Coronary artery (tissue), 2 donors: ENCODE measurements at places on chromosomes 2 and 18.

DNA sequence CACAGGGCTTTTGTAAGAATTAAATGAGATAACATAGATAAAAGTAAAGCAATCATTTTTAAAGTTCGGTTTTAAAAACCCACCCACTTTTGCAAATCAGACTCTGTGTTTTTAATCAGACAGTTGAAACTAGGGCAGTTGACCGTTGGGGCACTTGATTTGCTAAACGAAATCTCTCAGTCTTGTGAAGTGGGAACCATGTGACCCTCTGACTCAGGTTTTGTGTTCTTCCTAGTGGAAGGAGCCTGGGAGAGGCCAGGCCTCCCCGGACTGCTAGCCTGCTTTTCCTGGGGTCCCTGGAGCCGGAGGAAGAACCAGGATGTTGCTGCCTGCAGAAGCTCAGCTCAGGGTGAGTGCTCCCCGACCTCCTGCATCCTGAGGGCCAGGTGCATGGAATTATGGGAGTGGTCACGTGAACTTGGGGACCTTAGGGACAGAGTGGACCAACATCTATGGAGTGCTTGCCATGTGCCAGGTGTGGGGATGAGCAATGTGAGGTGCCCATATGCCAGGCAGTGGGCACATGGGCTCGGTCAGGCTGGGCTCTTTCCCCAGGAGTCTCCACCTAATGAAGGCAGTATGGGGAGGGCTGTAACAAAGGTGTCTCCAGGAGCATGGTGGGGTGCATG lies 3.9 kb downstream of the C2orf72 start:
- no peak for DNase-seq

DNA sequence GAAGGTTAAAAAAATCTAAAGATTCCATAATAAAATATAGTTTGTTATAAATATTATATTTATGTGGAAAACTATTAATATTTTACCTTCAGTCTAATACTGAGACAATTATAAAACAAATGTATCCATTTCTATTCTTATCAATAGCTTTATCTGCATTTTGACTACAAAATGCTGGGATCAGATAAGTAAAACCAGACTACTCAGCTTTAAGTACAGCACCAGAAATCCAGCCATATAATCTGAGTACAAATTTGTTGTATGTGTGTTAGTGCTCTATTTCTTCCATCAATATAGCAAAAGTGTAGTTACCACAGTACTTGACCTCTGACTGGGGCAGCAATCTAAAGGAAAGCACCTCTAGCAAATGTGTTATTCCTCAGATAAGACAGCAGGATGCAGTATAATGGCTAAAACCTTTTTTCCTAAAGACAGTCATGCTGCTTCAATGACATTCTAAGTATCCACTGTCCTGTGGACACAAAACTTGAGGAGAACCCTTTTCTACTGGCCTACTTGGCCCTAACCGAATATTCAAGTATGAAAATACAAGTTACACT lies 68.1 kb downstream of the OLA1 start:
- no peak for DNase-seq

DNA sequence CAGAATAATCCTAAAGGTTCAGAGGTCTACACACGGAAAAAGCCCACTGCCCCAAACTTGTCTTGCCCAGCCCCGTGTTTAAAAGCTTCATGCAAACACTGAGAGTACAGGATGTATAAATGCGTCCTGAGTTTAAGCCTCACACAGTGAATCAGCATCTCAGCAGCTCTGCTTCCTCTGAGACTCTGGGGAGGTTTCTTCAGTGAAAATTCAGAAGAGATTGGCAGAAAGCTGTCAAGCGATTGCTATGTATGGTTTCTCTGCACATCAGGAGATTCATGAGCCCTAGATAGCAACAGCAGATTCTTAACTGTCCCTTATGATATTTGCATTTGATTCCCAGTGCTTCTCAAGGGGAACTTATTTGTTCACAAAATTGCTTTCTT lies 27.1 kb downstream of the CRACDL start:
- no peak for DNase-seq

DNA sequence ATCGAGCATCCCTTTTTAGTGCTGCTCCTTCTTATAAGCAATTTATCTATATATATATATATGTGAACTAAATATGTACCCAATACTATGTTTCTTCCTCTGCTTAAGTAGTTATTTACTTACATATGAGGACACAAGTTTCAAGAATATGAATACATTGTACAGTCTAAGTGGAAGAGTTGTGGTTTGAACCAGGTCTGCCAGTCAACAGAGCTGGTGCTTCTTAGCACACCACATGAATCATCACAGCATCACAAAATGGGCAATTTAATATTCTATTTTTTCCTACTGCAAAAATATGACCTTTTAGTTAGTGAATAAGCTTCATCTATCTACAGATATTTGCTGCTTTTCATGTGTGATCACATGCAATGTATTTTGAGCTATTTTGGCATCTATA lies 64.4 kb upstream of the SPAG16 start:
- no peak for DNase-seq

DNA sequence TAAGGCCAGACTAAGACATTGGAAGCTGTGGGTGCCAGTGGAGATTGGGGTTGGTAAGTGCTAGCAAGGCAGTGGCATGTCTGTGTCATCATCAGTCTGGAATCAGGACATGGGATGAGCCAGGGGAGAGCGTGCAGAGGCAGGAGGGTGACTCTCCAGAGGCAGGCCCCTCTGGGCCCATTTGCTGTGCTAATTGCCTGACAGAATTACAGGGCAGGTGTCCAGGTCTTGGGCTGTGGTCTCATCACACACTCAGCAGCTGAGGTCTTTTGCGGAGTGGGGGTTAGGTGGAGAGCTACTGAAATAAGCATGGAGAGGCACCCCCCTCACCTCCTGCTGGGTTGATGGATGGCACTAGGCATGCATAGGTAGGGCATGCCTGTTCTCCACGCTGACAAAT lies 57.4 kb downstream of the CELF4 start:
- no peak for DNase-seq

- DNase-seq = no peak
Measured at GRCh38 chr2:162004031-162004430, 70.0 kb downstream of the DPP4 start.

GRCh38 chr2:8993196-8993901 lies 10.1 kb downstream of the MBOAT2 start:
- DNase-seq = no peak

DNA sequence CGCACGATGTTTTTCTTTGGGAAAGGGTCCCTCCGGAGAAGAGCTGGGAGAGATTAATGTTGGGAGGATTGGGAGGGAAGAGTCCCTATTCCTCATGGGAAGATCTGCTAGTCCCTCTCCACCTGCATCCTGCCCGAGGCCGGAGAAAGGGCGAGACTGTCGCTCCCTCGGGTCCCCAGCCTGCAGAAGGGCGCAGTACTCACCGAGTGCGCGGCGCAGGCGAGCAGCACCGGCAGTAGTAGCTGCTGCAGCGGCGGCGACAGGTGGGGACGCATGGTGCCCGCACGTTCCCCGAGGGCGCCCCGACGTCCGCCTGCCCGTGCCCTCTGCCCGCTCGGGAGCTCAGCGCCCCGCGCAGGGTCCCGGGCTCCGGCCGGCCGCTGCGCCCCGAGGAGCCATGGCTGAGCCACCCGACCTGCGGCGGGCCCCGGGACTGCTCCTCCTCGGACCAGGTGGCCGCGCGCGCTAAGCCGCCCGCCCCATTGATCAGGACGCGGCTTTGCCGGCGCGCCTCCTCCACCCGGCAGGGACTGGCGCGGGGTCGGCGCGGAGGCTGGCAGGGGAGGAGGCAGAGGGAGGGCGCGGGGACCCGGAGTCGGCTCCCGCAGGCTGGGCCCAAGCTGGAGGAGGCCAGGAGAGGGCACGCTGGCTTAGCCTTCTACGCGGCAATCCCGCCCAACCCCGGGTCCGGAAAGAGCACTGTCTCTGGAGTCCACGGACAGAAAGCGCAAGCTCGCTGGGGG lies at the start of gene SCTR:
Gene SCTR, minus strand, starts transcription at position 532 of the 743 bp plus-strand sequence. Its CDS starts 257 bp downstream, at position 275.
- DNase-seq = no peak

GRCh38 chr2:22894761-22895160 lies 490.2 kb upstream of the KLHL29 start:
- no peak for DNase-seq
